ENCODE measurements at places on chromosomes 12 and 14. TPM values are rescaled to one million over a fixed set of nuclear protein-coding genes. Genes with fewer than 3 reads are reported as not detected.

PRKAG1 gene
- 79.7 TPM for total RNA-seq

VWF gene
- 2.0 TPM for total RNA-seq

TESPA1 gene
- 0.28 TPM for total RNA-seq

WSB2 gene
- total RNA-seq, result 95.2 TPM

- H3K27ac ChIP-seq, result no peak overlapping the region
- no peak overlapping the region for H3K4me3 ChIP-seq
- H3K27me3 ChIP-seq, result no peaks in the 10 kb centered on the region
- no peaks in the 10 kb centered on the region for H3K36me3 ChIP-seq
- no peaks in the 10 kb centered on the region for H3K4me1 ChIP-seq
Measured at GRCh38 chr12:128627659-128628058, 196.1 kb downstream of the SLC15A4 start.

MFAP5 gene
- total RNA-seq, result 4.7 TPM

PTPRB gene
- 27.2 TPM for total RNA-seq

DNA sequence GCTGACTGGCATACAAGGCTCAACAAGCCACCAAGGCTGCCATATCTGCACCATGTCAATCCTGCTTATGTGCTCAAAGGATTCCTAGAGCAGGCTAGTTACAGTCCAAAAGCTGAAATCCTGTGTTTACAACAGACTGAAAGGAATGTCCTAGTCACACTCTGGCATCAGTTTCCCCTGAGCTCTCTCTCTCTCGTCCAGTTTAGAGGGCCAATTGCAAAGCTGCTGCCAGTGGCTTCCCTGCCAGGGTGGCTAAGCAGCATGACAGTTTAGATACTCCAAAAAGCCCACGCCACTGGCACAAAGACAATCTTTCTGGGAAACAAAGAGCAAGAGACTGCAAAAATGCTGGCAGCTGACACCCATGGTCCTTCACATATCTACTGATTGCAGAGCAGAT lies 392.1 kb downstream of the RPS29 start:
- DNase-seq, result no peak
- no peaks in the 10 kb centered on the region for H3K36me3 ChIP-seq
- H3K4me3 ChIP-seq, result no peak overlapping the region

KRT81 gene
- total RNA-seq, result not detected

GRCh38 chr12:58918469-58918844 lies 1.8 kb downstream of the LRIG3 start:
- no peak overlapping the region for H3K27ac ChIP-seq
- no peak overlapping the region for H3K4me3 ChIP-seq
- no peaks in the 10 kb centered on the region for H3K36me3 ChIP-seq
- DNase-seq, result no peak
- no peaks in the 10 kb centered on the region for H3K27me3 ChIP-seq

GRCh38 chr12:124174451-124175348 lies 120.2 kb upstream of the RFLNA start:
- DNase-seq, result no peak
- H3K27me3 ChIP-seq, result no peaks in the 10 kb centered on the region
- H3K4me3 ChIP-seq, result no peak overlapping the region
- H3K36me3 ChIP-seq, result no peaks in the 10 kb centered on the region
- H3K27ac ChIP-seq, result no peak overlapping the region
- no peaks in the 10 kb centered on the region for H3K4me1 ChIP-seq

GRCh38 chr12:39682689-39683477 lies 63.3 kb upstream of the ABCD2 start:
- DNase-seq, result no peak
- H3K4me1 ChIP-seq, result no peaks in the 10 kb centered on the region
- no peaks in the 10 kb centered on the region for H3K36me3 ChIP-seq
- H3K4me3 ChIP-seq, result no peak overlapping the region
- no peak overlapping the region for H3K27ac ChIP-seq

GPR132 gene
- 0.48 TPM for total RNA-seq

HHIPL1 gene
- 1.6 TPM for total RNA-seq

Data from adrenal gland (tissue), 19 donors.